ENCODE measurements at places on chromosomes 2 and 18. TPM values are rescaled to one million over a fixed set of nuclear protein-coding genes. Genes with fewer than 3 reads are reported as not detected.
A peak's percentile ranks its signal among the peaks of the same experiment; 100 is the strongest.

- peak; percentile 19 for DNase-seq
These were observed 517.0 kb downstream of the PTPRM start for GRCh38 chr18:8084160-8084559.

The CACNB4 gene
- 2.9 TPM for total RNA-seq

- peak; percentile 11 for DNase-seq
These were observed 66.3 kb upstream of the RPE start for GRCh38 chr2:209936106-209936666.

DNA sequence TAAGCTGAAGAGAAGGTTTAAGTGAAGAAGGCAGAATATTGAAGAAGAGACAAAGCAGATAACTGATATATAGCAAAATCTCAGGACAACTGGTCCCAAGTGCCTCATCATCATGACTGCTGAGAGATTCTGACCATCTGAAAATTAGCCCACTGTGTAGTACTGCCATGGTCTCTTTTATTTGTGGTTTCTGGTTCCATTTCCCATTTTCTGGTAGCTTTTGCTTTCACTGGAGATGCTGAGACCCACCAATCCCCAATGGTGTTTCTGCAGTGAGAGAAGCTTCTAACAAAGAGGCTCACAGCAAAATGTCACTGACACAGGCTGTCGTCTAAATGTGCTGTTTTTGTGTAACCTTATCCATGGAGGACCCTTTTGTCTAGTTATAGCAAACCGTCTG lies 79.5 kb downstream of the TMEM163 start:
- no peak for DNase-seq

The EFR3B gene
- total RNA-seq, result 13.3 TPM

GRCh38 chr18:36769172-36769571 lies 59.6 kb downstream of the TPGS2 start:
- DNase-seq, result peak; percentile 39

The TBR1 gene
- total RNA-seq, result not detected

- DNase-seq, result no peak
These were observed 56.0 kb upstream of the FZD7 start for GRCh38 chr2:201977651-201978050.

GRCh38 chr2:26786207-26787028 lies 562 bp downstream of the CENPA start:
- DNase-seq, result no peak

Data from astrocyte (in vitro differentiated cells and primary cell).